ENCODE measurements at places on chromosomes 5 and 9.

DNA sequence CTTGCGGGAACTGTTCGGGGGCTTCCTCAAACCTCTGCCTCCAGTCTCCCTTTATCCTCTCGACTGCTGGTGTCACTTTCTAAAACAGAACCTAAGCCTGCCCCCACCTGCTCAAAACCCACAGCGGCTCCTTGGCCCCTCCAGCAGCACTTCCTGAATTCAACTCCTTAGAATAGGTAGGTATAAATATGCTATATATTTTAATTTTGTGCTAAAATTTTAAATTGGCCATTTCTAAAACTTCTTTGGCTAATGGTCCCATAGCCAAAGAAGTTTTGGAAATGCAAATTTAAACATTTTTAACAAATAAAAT lies 71.8 kb upstream of the TBC1D2 start:
- no peak for DNase-seq

GRCh38 chr5:43425983-43426382 lies 13.8 kb upstream of the CCL28 start:
- DNase-seq, result no peak

GRCh38 chr5:67272453-67273130 lies 76.0 kb upstream of the CD180 start:
- DNase-seq, result no peak

DNA sequence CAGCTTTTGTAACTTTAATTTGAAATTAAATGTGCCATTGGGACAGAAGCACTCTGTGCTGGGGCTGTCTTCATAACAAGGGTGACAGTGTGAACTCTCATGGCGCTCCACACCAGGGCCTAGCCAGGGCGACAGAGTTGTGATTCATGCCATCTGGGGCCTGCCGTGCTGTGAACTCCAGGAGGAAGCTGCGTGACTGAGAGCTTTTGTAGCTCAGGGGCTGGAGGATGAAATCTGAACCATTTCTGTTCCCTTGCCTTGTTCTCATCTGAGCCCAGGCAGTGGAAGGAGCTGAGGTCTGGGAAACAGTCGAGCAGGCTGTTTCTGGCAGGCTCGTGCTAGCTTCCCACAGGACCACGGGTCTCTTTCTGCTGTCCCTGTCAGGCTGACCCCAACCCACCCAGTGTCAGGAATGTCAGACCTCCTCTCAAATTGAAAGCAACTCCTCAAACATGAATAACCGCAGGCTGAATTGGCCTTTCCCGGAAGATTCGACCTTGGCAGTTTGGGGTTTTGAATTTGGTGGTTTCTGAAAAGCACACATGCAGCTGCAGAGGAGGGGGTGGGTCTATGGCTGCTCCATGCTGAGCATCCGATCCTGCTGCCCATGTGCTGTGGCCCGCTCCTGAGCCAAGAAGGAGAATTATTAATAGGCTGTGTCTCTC lies 69.2 kb upstream of the RPS23 start:
- peak; percentile 73 for DNase-seq

- no peak for DNase-seq
These were observed 1.7 kb downstream of the CPLX2 start for GRCh38 chr5:175873088-175873454.

DNA sequence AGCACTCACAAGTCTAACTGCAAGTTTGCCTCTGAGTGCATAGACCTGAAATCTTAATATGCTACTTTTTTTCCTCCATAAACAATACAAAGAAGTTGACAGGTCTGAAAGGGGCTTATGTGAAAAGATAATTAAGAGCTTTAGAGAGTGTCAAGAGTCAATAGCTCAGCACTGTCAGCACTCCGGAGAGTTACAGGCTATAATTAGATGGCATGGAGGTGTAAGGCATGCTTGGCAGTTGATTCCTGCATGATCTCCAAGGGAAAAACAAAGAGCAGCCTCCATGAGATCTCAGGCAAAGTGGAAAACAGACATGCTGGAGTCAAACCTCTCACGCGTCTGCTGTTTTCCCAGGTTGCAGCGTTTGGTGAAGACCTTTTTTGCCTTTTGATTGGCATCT lies 468.7 kb downstream of the TLE4 start:
- DNase-seq, result no peak

DNA sequence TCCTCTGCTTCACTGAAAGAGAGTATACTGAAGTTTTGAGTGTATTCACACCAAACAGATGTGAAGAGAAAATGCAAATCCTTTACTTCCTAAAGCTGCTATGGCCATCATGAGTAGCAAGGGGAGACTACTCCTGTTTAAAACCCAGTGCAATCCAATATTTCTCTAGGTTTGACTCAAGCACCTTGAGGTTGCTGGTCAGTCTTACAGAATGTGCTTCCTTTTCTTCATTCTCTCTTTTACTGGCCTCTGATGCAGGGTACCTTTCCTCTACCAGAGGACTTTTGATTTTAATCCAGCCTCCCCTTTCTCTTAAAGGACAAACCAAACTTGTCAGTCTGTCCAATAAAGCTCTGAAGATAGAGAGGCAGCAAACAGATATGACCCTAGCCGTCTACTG lies 98.1 kb upstream of the TLE4 start:
- no peak for DNase-seq
